Foreskin melanocyte (primary cell): ENCODE measurements at places on chromosomes 3 and 15.

- no peak for DNase-seq
Measured at GRCh38 chr3:4987538-4988296, 8.5 kb downstream of the BHLHE40 start.

- DNase-seq = no peak
Measured at GRCh38 chr15:49715211-49715610, 94.4 kb downstream of the DTWD1 start.

- DNase-seq = no peak
Measured at GRCh38 chr3:180026997-180027396, 9.7 kb downstream of the PEX5L start.

GRCh38 chr3:48402907-48403306, 27.0 kb downstream of the PLXNB1 start:
- DNase-seq = no peak

GRCh38 chr3:194030372-194030771, 105.6 kb upstream of the HES1 start:
- no peak for DNase-seq

DNA sequence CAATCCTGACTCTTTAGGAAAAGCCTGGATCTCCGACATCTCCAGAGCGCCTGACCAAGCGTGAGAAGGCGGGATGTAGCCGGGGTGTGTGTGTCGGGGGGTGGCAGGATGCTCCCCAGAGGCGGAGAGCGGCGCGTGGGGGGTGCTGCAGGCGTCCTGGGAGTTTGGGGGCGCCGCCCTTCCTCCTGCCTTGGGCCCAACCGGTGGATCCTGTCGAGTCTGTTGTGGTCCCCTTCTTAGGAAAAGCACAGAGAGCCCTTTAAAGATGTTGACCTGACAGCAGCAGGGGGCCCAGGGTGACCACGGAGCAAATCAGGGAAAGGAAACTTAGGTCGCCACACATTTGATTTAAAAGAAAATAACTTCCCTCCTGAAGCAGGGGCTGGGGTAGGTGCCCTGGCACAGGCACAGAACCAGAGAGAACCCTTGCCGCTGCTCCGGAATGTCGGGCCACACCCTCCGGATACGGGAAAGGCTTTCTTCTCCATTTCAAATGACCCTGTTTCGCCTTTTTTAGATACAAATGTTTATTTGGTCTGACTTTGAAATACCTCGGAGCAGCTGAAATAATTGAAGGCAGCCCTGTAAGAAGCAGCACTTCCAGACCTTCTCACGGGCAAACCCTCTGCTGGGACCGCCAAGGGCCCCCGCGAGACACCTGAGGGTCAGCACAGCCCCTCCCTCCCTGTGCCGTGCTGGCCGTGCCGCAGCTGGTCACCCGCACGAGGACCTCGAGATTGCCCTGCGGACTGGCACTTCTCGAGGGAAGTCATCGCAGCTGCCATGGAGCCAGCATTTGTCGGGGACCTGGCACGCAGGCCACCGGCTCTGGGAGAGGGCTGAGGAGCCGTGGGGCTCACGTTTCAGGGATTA, 102.9 kb upstream of the KLF13 start:
- DNase-seq = no peak

GRCh38 chr3:121735047-121735696, 14.4 kb downstream of the GOLGB1 start:
- DNase-seq = no peak

DNA sequence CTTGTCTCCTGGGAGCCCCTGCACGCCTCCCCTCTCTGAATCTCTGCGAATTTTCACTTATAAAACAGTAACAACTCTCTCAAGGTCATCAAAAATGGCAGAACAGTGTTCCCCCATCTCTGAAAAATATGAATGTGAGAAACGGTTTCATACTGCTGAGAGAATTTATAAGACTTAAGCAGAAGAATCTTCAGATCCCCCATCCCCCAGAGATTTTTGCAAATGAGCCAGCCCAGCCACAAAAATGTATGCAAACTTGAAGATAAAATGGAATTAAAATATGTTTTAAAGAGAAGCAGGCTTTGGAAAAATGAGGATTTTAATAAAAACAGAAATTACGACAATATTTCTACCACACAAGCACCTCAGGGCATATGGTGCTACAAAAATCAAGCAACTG, 173.0 kb downstream of the STT3B start:
- DNase-seq = no peak

- peak; percentile 21 for DNase-seq
Measured at GRCh38 chr3:70358978-70359580, 46.6 kb upstream of the MDFIC2 start.

DNA sequence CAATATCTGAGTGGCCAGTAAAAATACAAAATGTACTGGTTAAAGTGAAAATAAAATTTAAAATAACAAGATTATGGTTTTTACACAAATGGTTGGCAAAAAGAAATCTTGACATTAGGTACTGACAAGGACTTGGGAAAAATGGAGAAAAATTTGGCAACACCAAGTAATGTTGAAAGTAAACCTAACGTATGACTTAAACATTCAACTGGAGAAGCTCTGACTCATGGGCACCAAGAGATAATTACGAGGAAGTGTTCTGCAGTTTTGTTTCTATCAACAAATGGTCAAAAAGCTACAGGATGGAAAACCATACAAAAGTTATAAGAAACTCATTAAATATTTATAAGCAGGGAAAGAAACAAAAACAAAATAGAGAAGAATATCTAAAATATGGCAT, 177.7 kb downstream of the ZNF385D start:
- DNase-seq = no peak

GRCh38 chr3:55285156-55285555, 201.9 kb downstream of the WNT5A start:
- DNase-seq = no peak

DNA sequence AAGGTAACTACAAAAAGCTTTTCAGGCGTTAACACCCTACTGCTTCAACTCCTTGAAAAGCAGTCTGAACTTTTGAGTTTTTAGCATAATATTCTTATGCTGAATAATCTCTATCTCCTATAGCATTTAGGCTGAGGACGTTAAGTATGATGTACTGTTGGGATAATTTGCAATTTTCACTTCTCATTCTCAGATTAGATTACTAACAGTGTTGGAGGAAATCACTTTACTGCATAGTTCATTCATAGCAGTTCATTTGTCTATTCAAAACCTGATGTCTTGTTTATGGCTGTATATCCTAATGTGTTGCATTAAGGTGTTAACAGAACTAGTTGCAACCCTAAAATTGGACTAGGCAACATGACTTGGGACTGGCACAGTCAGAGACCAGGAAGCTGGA, 983.1 kb downstream of the FHIT start:
- no peak for DNase-seq

GRCh38 chr15:78049691-78050440, 27.6 kb downstream of the TBC1D2B start:
- no peak for DNase-seq

DNA sequence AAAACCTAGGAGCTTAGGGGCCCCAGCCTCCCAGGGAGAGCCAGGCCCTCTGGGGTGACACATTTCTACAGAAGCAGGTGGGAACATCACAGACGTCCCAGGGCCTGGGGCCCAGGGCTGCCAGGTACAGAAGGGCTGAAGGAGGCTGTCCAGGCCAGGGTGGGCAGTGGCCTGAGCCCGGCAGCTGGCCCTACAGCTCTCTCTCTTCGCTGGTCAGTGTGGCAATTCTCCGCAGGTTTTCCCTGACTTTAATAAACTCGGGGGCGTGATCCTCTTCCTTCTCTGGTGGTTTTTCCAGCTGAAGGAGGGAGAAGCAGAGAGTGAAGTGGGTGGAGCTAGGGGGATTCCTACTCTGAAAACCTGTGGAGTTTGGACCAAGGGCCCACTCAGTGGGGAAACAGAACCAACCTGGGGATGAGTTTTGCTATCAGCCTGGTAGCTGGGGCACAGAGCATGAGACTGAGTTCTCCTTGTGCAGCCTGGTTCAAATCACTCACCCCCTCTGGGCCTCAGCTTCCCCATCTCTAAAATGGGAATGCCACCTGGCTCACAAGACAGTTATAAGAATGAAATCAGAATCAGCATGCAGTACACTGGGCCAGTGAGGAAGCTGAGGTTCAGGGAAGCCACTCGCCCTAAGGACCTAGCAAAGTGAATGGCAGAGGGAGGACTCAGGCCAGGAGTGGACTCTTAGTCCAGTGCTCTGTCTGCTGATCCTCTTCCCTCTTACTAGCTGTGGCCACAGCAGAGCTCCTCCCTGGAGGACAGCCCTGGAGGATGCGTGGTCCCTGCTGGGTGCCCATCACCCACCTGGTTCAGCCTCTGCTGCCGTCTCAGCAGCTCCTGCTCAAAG, 10.6 kb downstream of the FAM107A start:
- no peak for DNase-seq

- DNase-seq = no peak
Measured at GRCh38 chr3:173901649-173902048, 504.1 kb downstream of the NLGN1 start.

- peak; percentile 44 for DNase-seq
Measured at GRCh38 chr3:158434412-158435038, 136.5 kb upstream of the MLF1 start.

DNA sequence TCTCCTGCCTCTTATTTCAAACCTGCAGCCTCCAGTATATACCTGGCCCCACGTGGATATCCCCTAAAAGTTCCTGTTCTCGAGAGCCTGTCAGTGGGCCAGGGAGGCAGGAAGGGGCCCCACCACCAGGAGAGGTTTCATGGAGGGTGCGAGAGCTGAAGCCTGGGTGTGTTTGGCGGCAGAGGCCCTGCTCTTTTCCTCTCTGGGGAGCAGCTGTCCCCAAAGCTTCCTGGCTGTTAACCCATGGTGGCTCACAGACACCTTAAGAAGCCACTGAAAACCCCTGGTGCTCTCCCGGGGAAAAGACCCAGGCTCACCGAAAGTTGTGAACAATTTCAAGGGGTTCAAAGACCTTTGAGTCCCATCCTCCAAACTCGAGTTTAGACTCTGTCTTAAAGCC, 1.1 kb downstream of the PRRT3 start:
- no peak for DNase-seq
